ENCODE measurements at places on chromosomes 2 and 18.
A peak's percentile ranks its signal among the peaks of the same experiment; 100 is the strongest.

DNA sequence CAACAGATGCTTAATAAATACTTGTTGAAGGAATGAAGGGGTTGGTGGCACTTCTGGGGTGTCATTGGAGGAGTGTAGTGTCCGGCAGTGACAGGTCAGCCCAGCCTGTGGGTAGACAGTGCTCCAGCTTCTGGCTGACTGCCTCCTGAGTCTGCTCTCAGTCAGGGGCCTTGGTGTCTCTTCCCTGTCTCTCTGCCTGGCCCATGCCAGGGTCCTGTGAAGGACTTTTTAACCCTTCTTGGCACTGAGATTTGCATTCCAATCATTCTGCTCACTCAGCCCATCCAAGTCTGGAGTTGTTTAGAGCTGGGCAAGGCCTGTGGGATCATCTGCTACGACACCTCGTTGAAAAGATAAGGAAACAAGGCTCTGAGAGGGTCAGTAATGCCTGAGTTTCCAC is 1.4 kb upstream of the KCNK3 start:
- DNase-seq, result no peak

GRCh38 chr2:36698993-36699392 is 2.5 kb downstream of the VIT start:
- DNase-seq, result no peak

DNA sequence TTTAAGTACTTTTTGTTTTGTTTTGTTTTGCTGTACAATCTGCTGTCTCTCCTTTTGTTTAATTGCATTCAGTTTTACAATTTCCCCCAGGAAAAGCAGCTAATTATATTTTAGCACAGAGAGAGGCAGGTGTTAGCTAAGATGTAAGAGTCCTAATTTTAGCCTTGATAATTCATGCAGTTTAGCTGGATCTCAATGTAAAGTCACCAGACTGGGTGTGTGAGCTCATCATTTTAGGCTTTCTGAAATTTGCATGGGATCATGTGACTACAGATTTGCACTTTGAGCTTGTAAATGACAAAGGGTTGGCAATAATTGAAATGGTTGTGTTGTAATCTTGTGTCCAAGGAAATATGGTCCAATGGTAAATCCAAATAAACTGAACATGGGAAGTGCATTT is 68.5 kb downstream of the ETAA1 start:
- DNase-seq, result no peak

DNA sequence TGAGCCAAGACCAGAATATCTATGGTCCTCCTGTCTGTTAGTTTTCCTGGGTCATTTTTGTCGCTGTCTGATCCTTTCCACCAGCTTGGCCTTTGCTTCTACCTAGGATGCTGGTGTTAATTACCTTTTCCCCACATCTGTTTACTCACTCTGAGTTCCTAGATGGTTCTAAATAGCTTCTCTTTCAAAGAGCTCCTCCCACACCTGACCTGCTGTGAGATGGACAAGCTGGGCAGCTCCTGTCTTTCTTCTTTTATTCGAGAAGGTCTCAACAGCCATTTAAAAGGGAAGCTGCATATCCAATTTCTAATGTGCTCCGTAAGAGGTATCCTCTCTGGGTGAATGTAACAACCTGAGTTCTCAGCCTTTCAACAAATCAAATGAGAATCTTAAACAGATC is 156.2 kb downstream of the HRH4 start:
- DNase-seq, result no peak

- no peak for DNase-seq
Observed at GRCh38 chr2:53632714-53633113, 134.9 kb upstream of the CHAC2 start.

GRCh38 chr2:191122638-191123294 is 28.0 kb downstream of the STAT4 start:
- no peak for DNase-seq

DNA sequence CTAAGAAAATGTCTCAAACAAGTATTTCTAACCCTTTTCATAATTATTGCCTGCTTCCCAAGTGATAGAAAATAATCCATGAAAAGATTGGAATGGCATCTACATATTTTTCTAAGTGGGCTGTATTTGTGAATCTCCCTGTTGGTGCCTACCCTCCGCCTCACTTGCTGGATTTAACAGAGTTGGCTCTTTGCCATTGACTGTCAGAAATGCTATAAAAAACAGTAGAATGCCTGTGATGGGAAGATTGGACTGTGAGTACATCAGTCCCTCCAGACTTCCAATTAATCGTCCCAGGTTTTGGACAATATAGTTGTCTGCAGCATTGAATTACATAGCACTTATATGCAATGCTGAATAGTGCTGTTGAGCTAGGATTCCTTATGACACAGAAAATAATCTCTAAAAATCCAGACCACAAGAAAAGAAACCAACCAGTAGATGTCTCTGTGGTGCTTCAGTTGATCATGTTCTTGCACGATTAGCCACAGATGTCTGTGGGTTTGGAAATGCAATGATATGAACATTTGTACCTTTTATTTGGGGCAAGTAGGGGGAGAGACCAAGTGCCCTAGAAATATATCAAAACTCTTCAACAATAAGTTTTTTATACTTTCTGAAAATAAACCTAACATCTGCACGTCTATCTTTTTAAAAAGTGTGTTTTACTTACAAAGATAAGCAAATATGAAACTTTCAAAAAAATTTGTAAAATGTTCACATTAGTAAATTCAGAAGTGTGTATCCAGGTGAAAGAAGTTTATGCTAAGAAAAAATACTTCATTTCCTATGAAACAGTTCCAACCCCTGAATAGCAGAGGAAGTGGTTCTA is 88.5 kb downstream of the DYNAP start:
- no peak for DNase-seq

GRCh38 chr2:15154297-15154696 is 406.8 kb downstream of the NBAS start:
- DNase-seq, result no peak

DNA sequence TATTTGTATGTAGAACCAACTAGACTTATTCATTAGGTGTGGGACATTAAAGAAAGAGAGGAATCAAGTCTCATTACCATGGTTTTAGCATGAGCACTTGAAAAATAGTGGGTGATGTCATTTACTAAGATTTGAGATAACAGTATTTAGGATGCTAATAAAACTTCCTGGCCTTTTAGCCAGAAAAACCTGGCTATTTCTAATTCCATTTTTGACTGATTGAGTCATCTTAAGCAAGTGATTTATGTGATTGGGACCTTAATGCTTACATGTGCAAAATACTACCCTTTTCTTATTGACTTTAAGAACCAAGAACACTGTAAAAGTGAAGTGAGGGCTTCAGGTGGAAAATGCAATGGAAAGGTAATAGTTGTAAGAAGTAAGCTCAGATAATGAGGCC is 196.8 kb upstream of the SESTD1 start:
- DNase-seq, result no peak

- DNase-seq, result no peak
Observed at GRCh38 chr2:142038826-142039225, 92.0 kb downstream of the LRP1B start.

DNA sequence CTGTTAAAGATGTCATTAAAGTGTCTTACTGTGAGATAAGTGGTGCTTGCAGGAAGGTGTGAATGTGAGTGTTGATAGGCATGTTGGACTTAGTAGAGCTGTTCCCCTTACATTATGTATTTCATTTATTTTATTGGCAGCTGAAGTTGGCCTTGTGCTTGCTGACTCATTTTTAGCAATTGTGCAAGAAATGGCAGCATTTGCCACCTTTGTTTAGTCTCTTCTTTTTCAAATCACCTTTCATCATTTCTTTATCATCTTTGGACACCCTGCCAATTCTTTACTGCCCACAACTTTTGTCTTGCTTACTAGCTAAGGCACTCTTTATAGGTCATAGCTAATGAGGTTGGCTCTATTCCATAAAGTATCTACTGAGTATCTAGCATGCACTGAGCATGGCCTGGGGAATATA is 130.3 kb upstream of the LYPD6 start:
- DNase-seq, result no peak

DNA sequence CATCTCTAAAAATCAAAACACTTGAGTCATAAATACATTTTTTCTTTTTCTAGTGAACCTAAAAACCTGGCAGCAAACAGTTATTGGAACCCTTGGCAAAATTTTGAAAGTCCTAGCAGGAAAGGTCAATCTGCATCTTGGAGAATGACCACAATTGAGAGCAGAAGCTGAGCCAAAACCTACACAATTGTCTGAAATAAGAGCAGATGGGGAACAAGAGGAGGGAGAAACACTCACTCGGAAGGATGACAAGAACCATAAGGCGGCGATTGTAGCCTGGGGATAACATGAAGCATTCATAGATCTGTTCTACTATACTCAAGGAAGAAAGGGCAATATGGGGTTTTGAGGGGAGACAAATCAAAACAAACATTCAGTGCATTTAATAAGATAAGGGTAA is 117.0 kb downstream of the CHN1 start:
- no peak for DNase-seq

GRCh38 chr2:226683196-226683595 is 116.4 kb downstream of the IRS1 start:
- no peak for DNase-seq

DNA sequence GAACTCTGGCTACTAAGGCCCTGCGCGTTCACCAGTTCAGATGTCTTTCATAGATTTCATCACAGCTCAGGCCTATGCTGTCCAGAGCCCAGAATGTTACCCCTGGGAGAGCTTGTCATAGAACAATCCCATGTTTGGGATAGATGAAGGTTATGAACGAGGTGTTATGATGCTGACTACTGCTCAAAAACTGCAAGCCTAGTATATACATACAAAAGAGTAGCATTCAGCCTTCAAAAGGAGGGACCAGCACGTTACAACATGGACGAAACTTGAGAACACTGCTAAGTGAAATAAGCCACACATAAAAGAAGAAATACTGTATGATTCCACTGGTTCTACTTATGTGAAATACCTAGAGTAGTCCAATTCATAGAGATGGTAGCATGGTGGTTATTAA is 401.9 kb downstream of the NBAS start:
- DNase-seq, result no peak

GRCh38 chr18:3402982-3403451 is 47.0 kb upstream of the TGIF1 start:
- DNase-seq, result peak; percentile 29

DNA sequence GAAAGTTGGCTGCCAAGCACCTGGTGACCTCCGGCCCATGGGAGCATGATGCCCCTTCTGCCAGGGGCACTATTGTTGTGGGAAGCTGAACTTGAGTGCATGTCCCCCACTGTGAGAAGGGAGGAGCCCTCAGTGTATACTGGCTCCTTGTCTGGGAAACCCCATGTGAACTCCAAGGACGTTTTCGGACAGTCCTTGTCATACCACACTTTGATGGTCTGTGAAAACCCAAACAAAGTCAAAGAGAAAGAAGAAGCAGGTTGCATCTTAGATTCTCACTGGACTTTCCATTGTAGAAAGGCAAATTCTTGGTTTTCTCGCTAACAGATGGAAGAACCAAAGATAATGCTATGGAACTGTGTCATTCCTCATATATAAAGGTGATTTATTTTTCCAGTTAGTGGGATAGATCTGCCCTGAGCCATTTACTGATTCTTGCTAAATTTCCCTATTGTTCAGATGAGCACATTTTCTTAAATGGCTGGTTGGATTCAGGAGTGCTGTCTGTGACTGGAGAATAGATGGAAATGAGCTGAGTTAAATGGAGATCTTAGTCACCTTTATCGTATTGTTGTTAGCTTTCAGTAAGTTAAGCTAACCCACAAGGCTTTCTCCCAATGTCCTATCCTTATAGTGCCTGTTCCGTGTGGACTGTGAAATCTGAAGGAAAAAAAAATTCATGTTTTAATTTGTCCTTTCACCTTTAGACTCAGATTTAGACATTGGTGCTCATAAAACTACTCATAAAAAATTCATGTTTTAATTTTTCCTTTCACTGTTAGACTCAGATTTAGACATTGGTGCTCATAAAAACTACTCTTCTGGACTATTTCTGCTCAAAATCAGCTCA is 166.6 kb downstream of the ACTR3 start:
- DNase-seq, result no peak

DNA sequence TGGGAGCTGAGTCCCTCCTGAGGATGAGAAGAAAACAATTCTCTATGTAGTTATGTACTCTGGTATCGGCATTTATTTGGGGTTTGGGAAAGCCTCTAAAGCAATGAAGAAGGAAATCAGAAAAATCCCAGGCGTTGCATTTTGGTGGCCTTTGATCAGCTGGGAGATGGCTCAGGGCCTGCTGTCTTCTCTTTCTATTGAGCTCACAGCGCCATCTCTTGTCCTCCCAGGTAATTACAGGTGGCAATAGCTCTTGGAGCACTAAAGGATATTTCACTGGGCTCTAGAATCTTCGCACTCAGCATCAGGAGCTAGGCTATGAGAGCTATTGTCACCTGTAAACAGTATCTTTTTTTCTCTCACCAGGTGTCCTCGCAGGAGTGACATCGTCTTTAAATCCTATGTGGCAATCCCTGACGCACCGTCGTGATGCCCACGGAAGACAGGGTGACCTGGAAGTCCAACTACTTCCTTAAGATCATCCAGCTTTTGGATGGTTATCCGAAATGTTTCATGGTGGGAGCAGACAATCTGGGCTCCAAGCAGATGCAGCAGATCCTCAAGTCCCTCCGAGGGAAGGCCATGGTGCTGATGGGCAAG is 76.1 kb upstream of the PMAIP1 start:
- no peak for DNase-seq

GRCh38 chr2:85712336-85712735 is 18.2 kb downstream of the GNLY start:
- DNase-seq, result no peak

DNA sequence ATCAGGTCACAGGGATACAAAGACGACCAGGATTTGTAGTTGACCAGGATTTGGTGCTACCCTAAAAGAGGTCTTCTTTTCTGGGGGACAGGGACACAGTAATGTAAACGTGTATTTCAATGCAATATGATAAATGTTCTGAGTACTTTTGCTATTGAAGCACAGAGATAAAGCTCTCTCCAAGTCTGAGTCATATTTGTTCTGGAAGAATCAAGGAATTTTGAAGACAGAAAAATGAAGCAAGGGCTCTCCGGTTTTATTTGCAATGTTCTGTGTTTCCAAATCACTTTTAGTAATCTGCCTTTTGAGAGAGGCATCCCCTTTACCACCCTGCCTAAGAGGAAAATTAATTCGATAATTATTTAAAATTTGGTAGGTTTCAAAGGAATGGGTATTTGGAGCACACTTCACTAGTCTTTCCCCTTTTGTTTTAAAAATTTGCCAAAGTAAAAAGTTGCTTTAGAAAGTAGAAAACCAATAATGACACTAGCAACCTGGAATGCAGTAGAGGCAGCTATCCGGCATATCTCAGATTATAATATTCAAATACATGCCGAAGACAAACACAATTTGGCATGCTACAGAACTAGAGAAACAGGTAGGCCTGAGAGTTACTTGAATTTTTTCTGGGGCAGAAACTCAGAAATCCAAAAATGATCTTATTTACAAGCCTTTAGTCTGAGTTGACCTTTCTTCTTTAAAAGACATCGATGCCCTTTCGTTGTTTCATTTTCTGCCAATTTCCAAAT is 82.7 kb downstream of the MREG start:
- no peak for DNase-seq

DNA sequence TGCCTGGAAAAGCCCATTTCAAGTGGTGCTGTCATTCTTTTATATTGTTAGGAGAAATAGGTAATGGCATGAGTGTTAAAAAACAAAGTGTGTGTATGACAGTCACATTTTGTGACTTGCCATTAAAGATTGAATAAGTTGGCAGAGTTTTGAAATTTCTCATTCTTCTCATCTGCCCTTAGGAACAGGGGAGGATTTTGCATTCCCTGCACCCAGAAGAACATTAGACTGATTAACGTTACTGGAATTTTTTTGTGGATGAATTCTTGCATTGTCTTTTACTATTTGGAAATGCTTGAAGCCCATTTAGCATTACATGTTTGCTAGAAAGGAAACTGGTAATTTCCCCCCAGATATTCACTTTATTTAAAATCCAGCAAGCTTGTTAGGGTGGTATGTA is 162.2 kb downstream of the BABAM2 start:
- no peak for DNase-seq

All from T-helper 1 cell (primary cell).